ENCODE measurements at places on chromosomes 12 and 14. TPM values are rescaled to one million over a fixed set of nuclear protein-coding genes. Genes with fewer than 3 reads are reported as not detected.

GRCh38 chr14:76761960-76762410, 717 bp downstream of the VASH1 start:
- peak; percentile 46 for DNase-seq

DNA sequence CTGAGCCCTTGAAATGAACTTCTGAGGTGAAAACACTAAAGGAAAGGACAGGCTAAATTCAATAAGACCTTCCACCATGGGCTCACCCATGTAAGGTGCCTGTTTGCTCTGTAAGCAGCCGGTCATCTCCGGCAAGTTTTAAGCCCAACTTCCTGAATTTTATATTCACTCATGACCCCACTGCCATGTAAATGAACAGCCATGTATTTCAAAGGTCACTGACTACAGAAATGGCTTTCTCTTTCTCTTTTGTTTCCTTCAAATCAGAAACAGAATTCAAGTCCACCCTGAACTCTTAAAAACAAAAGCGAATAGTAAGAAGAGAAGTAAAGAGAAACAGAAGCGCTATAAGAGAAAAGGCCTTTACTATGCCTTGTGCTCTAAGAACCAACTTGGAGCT, 61.7 kb upstream of the OVCH1 start:
- no peak for DNase-seq

- no peak for DNase-seq
Measured at GRCh38 chr12:20798554-20798953, 12.0 kb upstream of the SLCO1B3 start.

GRCh38 chr12:104480826-104481440, 24.2 kb downstream of the CHST11 start:
- peak; percentile 51 for DNase-seq

DNA sequence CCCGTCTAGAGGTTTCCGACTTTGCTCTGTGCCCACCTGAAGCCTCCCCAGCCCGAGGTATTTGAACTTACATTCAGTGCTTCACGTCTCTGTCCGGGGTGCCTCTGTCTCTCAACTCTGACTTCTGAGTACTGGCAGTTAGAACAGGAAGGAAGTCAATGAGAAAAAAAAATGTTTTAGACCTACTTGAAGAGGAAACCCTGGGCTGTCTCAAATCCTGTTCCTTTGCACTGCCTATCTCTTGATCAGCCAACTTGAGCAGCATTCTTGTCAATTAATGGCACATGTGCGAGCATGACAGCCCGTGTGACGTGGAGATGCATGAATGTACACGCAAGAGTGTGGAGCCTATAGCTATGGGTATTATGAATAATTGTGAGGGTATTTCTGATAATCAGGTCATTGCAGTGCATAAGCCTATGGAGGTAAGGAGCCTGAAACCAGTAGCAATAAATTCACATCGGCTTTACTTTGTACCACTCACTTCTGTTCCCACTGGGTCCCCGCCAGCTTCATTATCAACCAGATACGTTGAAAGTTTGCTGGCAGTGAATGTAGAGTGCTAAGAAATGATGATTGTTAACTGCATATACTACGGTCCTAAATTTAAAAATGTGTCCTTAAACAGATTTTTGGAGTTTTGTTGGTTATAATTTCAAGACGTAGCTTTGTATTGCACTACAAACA, at the start of gene ARHGDIB:
Gene ARHGDIB (minus strand): TSS at position 136 of the 687 bp plus-strand sequence. CDS start 10,889 bp downstream, outside the sequence.
- no peak for DNase-seq

GRCh38 chr12:56374726-56375597, 12.3 kb upstream of the APOF start:
- peak; percentile 35 for DNase-seq

The STON2 gene
- total RNA-seq, result 6.3 TPM

The GAS2L3 gene
- total RNA-seq, result 1.3 TPM

- no peak for DNase-seq
Measured at GRCh38 chr14:73879027-73879426, 7.6 kb upstream of the ZNF410 start.

The ASB2 gene
- total RNA-seq, result 0.20 TPM

GRCh38 chr14:45082420-45082819, 1.5 kb upstream of the PRPF39 start:
- no peak for DNase-seq

DNA sequence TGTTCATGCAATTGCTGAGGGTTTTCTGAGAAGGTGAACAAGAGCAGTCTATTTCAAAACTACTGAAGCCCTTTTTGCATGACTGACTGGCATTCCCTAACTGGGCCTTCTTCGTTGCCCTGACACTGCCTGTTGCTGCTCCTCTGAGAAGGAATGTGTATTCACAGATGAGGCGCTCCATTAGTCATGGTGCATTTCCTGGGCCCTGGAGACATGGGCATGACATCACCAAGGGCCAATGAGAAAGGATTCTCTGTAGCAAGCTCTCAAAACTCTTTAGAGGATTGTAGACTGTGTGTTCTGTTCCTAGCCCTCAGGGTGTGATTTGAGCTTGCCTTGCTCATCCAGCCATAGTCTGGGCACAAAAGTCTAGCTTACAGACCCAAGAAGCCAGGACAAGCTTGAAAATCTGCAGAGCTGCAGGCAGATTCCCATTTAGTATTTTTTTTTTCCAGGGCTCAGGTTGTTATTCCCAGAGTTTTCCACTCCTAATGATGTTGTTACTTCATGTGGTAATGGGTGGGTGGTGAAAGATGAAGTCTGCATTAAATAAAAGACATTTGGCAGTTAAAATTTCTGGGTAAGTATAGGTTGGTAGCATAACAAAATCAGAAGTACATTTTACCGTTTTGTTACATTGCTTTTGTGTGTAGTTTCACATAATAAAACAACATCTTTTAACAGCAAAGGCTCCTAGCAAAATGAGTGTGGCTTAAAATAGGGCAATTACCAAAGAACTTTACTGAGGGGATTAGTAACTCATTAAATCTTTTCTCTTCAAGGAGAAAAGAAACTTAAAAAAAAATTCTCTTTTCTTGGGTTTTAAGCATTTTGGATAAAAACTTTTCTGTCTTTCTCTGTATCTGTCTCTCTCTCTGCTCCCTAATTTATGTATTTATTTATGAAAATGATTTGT, 318.4 kb downstream of the RAD51B start:
- no peak for DNase-seq

The SYNDIG1L gene
- not detected for total RNA-seq

GRCh38 chr14:24435192-24435810, 5.5 kb downstream of the KHNYN start:
- no peak for DNase-seq

- DNase-seq, result no peak
Measured at GRCh38 chr14:70567791-70568190, 32.7 kb downstream of the MED6 start.

- DNase-seq, result no peak
Measured at GRCh38 chr14:95876761-95877538, at the start of gene TUNAR. TSS of gene TUNAR (plus strand) at chr14:95876832.

DNA sequence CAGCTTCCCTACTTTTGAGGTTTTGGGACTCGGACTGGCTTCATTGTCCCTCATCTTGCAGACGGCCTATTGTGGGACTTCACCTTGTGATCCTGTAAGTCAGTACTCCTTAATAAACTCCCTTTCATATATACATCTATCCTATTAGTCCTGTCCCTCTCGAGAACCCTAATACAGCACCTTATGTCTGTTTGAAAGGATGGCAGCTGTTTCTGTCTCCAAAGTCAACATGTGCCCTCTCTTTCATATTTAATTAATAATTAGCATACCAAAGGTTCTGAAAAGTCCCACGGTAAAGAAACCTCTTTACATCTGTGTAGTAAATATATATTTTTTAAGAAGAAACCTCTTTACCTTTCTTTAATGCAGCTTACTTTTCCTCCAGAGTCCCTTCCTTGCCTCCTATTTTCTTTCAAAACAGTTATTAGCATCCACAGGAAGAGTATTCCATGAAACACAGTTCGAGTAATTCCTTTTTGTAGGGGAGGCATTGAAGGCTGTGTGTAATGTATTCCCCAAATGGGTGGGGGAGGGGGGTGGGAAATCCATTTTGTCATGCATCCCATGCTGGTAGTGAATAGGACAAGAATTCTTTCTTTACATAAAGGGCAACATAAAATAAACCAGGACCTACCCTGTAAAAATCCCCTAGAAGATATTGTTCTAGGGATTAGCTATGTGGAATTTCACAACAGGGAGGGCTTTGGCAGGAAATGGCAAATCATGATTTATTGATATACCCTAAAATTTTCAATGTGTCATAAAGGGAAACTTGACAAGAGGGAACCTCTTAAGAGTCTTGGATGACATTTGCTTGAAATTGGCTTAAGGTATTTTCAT, 241.5 kb downstream of the SUDS3 start:
- DNase-seq, result no peak

- DNase-seq, result no peak
Measured at GRCh38 chr14:58216544-58216943, 16.6 kb downstream of the ACTR10 start.

The KRT84 gene
- not detected for total RNA-seq

The GAPDH gene
- 1,145 TPM for total RNA-seq

DNA sequence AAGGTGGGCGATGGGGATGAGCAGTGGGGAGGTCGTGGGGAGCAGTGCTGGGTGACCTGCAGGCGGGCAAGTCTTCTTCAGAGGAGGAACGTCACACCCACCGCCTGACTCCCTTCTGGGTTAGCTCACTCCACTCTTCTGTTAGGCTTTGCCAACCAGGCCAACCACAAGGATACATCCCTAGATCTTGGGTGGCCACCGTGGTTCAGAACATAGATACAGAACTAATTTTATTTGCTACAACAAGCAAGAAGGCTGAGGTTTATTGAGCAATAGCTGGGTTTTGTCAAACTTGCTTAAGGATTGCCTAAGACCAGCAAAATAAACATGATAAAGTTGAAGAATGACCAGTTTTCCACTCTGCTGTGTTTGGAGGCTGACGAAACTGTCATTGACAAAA, 109.4 kb downstream of the DACT1 start:
- no peak for DNase-seq

The SSPN gene
- 0.58 TPM for total RNA-seq

DNA sequence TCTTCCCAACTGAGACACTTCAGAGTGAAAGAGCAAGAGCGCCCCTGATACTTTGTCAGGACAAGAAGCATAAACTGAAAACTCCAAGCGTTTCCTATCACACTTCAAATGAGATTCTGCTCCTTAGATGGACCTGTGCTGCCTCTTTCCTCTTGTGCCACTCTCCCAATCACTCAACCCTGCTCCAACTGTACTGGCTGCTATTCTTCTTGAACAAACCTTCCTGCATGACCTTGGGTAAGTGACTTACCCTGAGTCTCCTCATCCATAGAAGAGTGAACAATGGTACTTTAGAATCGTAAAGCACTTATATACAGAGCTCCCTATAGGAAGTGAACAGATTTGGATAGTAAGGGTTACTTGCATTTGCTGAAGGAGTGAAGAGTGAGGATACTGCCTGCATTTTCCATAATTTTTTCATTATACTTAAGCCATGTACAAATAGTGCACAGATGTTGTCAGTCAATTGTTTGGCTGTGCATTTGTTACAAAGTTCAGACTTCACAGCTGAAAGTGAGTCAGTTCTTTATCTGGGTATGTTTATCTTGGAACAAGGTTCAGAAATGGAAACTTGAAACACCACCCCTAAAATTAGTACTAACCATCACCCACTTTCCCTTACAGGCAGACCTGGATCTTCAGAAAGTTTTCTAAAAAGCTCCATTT, 10.8 kb downstream of the MTERF2 start:
- no peak for DNase-seq

DNA sequence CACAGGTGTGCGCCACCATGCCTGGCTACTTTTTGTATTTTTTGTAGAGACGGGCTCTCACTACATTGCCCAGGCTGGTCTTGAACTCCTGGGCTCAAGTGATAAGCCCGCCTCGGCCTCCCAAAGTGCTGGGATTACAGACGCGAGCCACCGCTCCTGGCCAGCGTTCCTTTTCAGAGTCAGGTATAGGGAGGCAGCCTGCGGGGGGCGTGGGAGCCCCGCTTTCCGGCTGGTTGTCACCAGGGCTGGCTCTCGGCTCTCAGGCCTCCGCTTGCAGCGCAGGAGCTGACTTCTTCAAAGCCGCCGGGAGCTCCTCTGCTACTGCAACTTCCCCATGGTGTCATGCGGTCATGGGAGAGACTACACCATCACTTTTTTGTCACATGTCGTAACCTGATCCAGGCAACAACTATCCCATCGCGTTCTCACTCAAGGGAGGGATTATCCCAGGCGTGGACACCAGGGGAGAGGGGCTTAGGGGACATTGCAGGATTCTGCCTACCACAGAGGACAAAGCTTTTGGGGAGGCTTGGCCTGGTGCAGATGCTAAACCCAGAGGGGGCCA, 129.4 kb downstream of the SCARB1 start:
- no peak for DNase-seq

The CLEC2B gene
- total RNA-seq, result 1.4 TPM

The FZD10 gene
- not detected for total RNA-seq

GRCh38 chr14:90811641-90812040, 4.6 kb downstream of the TTC7B start:
- no peak for DNase-seq

The CAPZA3 gene
- 0.33 TPM for total RNA-seq

The PROX2 gene
- total RNA-seq, result not detected

The GPR65 gene
- 0.78 TPM for total RNA-seq

- no peak for DNase-seq
Measured at GRCh38 chr12:56863789-56864188, 70.4 kb downstream of the SDR9C7 start.

- DNase-seq, result no peak
Measured at GRCh38 chr12:26466726-26467125, 271.4 kb downstream of the SSPN start.

The TPPP2 gene
- total RNA-seq, result 4.6 TPM

- no peak for DNase-seq
Measured at GRCh38 chr12:76692846-76693245, 71.1 kb upstream of the ZDHHC17 start.

The TTC8 gene
- 9.0 TPM for total RNA-seq

GRCh38 chr14:89493877-89494634, 77.0 kb upstream of the FOXN3 start:
- no peak for DNase-seq

DNA sequence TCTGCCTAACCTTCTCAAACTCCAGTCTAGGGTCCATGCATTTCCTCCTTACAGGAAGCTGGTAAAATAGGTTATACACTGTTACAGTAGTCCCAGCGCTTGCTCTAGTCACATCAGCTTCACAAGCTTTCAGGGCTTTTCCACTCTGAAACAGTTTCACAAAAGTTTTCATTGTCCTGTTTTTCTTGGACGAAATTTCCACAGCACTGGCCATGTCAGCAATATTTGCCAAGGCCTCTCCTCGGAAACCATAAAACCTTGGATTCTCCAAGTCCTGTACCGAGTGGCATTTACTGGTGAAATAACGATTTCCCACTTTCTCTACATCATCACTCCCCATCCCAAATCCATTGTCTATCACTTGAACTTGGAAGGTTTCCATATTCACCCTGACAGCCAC, 2.1 kb downstream of the MLH3 start:
- no peak for DNase-seq

- DNase-seq, result no peak
Measured at GRCh38 chr12:50482571-50482970, 22.2 kb upstream of the DIP2B start.

- peak; percentile 91 for DNase-seq
Measured at GRCh38 chr12:50084775-50085614, at the start of gene SMARCD1. TSS of gene SMARCD1 (plus strand) at chr12:50085342. CDS start at chr12:50085370, 28 bp downstream.

Measured in left lobe of liver (tissue), 2 donors.